ENCODE measurements at places on chromosomes 4 and X.
A peak's percentile ranks its signal among the peaks of the same experiment; 100 is the strongest.

DNA sequence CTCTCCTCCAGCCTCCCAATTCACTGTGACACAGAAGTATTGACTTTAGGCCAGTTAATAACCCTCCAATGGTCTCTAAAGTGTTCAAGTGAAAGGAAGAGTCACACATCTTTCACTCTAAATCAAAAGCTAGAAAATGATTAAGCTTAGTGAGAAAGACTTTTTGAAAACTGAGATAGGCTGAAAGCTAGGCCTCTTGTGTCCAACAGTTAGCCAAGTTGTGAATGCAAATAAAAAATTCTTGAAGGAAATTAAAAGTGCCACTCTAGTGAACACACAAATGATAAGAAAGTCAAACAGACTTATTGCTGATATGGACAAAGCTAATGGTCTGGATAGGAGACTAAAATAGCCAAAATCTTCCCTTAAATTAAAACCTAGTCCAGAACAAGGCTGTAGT is 687.2 kb downstream of the TRIML1 start:
- no peak for DNase-seq

- DNase-seq = no peak
Measured at GRCh38 chr4:88753658-88754571, 56.3 kb upstream of the NAP1L5 start.

GRCh38 chr4:7792616-7793015 is 147.0 kb downstream of the AFAP1 start:
- no peak for DNase-seq

GRCh38 chr4:183962419-183962818 is 57.3 kb downstream of the STOX2 start:
- DNase-seq = no peak

GRCh38 chrX:100928660-100929613 is at the start of gene XKRX:
Gene XKRX, minus strand, starts transcription at chrX:100928917. Its CDS starts 613 bp downstream, at chrX:100928304.
- peak; percentile 57 for DNase-seq

GRCh38 chr4:184803874-184804273 is 21.9 kb downstream of the ACSL1 start:
- DNase-seq = no peak

GRCh38 chr4:147830987-147831386 is 99.1 kb downstream of the ARHGAP10 start:
- no peak for DNase-seq

- peak; percentile 44 for DNase-seq
Measured at GRCh38 chrX:123961268-123962005, at the start of gene STAG2. Gene STAG2, plus strand, starts transcription at chrX:123961706. Its CDS starts 60,922 bp downstream, at chrX:124022628.

Data from MM.1S (cell line).